CD4-positive, alpha-beta memory T cell (primary cell): ENCODE measurements at places on chromosomes 2 and 18.

DNA sequence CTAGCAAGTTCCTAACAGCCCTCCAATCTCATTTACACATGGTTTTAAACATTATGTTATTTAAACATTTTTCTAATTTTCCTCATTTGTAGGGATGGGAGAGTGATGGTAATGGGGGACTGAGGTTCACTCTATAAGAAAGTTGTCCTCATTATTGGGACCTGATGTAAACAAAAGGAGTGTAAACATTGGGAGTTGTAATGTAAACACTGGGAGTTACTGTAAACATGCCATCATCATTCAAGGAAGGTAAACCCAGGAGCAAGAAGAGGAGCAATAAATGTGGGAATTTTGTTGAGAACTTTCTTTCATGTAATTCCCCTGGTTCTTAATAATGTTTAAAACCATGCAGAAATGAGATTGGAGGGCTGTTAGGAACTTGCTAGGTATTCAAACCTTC is 17.8 kb downstream of the RFTN2 start:
- DNase-seq: no peak

GRCh38 chr2:121263996-121264715 is 20.8 kb downstream of the TFCP2L1 start:
- no peak for DNase-seq

DNA sequence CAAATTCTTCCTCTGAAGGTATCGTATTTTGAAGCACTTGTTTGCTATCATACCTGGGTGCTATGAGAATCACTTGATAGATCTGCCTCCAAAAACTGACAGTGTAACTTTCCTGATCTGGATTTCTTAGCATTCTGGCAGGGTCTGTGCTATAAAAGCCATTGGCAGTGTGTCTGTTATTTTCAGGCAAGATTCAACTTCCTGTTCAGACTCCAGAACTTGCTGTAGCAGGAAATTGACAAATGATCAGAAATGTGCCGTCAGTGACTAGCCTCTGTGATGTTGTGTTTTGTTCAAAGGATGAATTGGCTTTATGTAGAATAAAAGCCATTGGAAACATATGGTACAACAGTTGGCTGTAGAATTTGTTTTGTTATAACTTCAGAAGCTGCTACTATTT is 273.3 kb downstream of the PTPRM start:
- DNase-seq: no peak

DNA sequence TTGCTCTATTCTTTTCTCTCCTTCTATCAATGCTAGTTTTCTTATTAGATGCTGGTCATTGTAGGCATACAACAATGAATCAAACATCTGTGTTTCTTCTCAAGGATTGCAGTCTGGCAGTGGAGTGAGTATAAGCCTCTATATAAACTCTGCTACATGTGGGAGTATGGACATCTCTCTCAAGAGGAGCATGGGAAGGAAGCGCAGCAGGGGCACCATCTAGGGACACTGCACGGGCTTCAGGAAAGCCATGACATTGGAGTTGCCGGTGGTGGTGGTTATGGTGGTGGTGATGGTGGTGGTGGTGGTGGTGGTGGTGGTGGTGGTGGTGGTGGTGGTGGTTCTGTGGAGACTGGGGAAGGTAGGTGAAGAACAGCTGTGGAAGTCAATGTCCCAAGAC is 462.6 kb downstream of the RNF144A start:
- no peak for DNase-seq

- DNase-seq: no peak
Measured at GRCh38 chr2:8819194-8819593, 18.2 kb downstream of the KIDINS220 start.
